HCT116 (cell line): ENCODE measurements at places on chromosomes 16 and 17. TPM values are rescaled to one million over a fixed set of nuclear protein-coding genes. Genes with fewer than 3 reads are reported as not detected.

The EFNB3 gene
- total RNA-seq, result 0.07 TPM

GRCh38 chr16:50295541-50296132 lies 29.3 kb downstream of the ADCY7 start:
- no peak for DNase-seq

DNA sequence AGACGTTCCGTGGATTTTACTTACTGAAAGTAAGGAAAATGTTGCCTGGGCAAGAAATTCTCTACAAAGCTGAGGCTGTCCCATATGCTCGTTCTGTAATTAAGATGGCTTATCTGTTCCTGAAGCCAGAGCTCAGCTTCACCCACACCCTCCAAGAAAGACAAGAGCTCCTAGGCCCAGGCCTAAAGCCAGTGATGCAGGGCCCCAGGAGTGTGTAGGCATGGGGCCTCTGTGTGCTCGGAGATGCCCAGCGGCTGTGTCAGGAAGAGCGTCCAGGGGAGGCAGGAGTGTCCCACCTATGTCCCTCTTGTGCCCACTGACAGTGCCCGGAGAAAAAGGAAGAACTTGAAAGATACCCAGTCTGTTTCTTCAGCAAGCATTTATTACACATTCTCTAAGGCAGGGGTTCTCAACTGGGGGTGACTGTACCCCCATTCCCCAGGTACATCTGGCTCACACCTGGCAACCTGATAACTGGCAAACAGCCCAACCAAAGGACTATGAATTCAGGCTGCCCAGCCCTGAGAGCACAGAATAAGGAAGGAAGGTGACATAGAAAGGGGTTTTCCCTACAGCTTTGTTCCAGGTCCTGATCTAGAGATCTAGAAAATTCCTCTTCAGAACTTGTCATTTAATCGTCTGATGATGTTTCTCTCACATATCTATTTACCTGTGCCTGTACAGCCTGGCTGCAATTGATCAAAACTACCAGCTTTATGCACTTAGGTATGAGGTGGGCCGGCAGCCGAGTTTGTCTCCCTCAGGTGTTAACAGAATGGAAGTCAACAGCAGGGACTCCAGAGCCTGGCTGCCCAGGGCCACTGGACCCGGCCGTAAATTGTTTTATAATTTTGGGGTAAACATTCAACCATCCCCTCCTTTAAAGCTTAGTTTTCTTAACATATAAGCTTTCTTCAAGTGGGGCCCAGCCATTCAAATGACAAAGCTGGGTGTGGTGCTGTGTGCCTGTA lies 12.0 kb downstream of the SNN start:
- no peak for DNase-seq

The RGS11 gene
- total RNA-seq, result not detected

The AANAT gene
- total RNA-seq, result not detected

The ALOX15 gene
- 0.57 TPM for total RNA-seq

DNA sequence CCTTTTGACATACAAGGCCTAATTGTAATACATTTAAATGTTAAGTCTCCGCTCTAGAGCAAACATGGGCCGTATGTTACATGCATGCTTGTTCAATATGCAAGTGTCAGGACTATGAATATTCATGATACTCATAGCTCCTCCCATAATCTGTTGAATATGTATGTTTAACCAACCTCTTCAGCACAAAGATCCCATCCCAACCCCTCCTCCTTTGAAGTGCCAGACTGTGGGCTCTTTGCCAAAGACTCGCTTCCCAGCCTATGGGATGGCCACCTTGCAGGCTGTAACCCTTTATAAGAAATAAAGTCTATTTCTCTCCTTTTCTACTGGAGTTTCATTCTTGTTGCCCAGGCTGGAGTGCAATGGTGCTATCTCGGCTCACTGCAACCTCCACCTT lies 156.2 kb downstream of the ABCC12 start:
- no peak for DNase-seq

DNA sequence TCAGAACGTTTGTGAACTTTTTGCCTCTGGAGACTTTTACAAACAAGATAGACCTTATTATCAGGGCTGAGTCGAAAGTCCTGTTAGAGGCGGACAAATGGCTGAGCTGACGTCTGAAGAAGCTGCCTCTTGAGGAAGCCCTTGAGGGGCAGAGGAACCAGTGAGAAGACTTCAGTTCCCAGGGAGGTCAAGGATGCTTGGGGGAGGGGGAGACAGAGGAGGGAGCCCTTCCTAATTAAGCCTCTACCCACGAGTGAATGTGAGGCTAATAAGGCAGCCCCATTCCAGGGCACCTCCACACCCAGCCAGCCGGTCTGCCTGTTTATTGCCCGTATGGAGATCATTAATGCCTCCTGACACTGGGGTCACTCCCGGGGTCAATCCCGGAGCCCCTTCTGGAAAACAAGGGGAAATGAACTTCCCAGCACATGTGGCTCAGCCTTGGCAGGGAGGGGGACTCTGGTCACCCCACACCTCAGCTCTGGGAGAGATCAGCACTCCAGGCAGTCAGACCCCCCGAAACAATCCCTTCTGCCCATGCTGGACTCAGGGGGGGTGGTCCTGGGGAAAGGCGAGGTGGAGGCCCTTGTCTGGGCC lies 9.2 kb upstream of the TBX4 start:
- no peak for DNase-seq
